ENCODE measurements at places on chromosomes 5 and 9.

DNA sequence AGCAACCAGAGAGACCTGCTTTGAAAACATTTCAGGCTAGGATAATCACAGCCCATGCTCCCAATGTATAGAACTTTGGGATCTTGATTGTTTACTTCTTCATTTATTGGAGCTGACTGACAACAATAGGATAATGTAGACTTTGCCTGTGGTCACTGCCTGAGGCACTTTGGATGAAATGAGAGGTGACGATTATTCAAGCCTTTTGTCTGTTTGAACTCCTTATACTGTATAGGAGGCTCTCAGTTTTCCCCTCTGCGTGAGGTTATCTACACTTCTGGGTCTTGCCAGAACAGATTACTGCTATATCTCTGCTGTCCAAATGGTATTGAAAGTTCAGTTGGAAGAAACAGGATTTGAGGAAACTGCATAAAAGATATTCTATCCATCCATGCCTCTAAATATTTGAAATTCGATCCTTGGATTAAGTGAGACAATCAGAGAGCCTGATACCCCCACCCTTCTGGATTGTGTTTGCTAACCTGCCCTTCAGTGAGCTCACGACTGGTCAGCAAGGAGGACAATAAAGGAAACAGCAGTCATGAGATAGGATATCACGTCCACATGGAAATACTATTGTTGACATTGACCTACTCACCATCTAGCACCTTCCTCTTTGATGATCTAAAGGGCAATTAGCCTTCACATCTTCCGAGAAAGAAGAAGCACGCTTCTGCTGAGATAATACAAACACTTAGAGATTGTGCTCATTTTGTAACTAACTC lies 98.1 kb downstream of the DOCK8 start:
- DNase-seq: no peak

DNA sequence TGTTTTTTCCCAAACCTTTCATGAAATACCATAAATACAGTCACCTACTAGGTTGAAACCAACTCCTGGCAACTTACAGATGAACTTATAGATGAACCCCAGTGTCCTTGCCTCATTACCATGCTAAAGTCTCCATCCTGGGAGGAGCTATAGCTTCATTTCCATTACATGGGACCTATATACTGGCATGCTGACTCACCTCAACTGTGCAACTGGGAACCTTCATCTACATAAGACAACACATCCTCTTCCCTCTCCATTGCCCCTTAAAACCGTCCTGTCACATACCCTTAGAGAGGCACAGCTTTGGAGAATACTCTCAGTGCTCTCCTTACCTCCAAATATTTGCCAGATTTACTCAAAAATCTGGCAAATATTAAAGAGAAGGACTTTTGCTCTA lies 638.3 kb downstream of the HTR1A start:
- no peak for DNase-seq

GRCh38 chr5:149938279-149938678 lies 6.3 kb downstream of the PDE6A start:
- DNase-seq: no peak

DNA sequence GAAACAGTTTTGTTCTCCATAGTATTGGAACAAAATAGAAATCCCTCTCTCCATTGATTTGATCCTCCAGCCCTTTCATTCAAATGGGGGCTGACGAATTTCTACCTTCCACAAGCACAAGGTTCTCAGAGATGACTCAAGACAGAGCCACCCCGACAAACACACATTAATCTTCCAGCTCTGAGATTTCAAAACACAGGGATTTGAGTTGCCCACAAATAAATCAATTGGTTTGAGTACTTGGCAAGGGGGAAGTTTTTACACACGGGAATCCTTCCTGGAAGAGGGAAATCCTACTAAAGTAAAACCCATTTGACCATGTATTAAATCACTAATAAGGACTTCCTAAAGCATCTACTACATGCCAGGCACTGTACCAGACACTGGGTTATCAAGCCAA lies 5.4 kb downstream of the ADRA1B start:
- no peak for DNase-seq

GRCh38 chr9:98529841-98530240 lies 178.9 kb downstream of the GABBR2 start:
- no peak for DNase-seq

Data from stimulated activated naive B cell treated with anti-CD40 and anti-IgM and Interleukin-4, amounts not matched to agents 10 μg/mL and 1 μg/mL and 100 μg/mL, for 72 hours (primary cell).